Activated T-cell treated with anti-CD3 and anti-CD28 coated beads for 24 hours (primary cell): ENCODE measurements at places on chromosomes 6 and 20.

DNA sequence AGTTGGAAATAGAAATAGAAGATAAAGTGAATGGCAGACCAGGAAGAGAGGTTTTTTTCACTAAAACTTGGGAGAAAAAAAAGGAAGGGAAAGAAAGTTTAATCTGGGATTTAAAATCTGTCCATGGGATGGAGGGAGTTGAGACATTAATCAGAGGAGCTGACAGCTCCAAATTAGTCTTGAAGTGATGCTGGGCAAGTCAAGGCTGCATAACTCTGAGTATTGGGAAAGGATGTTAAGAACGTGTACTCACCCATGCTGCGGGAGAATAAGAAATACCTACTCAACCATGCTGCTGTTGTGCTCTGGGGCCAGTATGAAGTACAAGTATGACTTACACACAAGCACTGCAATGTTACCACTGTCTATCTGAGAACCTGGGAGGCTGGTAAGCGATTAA, 47.5 kb downstream of the SNRNP48 start:
- no peak for DNase-seq

- no peak for DNase-seq
Measured at GRCh38 chr6:109465772-109466171, 10.2 kb upstream of the MICAL1 start.

GRCh38 chr6:46175446-46175845, 4.7 kb upstream of the ENPP5 start:
- no peak for DNase-seq

DNA sequence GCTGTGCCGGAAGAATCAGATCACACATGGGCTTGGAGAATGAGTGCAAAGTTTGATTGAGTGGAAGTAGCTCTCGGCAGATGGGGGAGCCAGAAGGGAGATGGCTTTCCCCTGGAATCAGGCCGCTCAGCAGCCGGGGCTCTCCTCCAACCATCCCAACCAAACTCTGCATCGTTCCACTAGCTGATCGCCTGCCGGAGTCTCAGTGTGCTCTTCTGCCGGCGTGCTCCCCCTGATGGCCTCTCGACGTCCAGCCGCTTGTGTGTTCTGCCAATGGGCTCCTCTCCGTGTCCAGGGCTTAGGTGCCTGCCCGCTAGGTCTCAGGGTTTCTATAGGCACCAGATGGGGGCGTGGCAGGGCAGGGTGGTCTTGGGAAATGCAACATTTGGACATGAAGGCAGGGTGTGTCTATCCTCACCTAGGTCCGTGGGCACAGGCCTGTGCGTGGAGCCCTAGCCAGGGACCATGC, 4.9 kb upstream of the BIRC7 start:
- DNase-seq, result no peak

GRCh38 chr6:156406688-156407087, 370.5 kb upstream of the ARID1B start:
- no peak for DNase-seq

GRCh38 chr6:110815411-110816409, at the start of gene CDK19:
TSS of gene CDK19 (minus strand) at chr6:110815469. CDS start at chr6:110815136, 333 bp downstream.
- DNase-seq, result peak; percentile 96

GRCh38 chr20:48153523-48153922, 368.2 kb upstream of the SULF2 start:
- DNase-seq, result no peak

DNA sequence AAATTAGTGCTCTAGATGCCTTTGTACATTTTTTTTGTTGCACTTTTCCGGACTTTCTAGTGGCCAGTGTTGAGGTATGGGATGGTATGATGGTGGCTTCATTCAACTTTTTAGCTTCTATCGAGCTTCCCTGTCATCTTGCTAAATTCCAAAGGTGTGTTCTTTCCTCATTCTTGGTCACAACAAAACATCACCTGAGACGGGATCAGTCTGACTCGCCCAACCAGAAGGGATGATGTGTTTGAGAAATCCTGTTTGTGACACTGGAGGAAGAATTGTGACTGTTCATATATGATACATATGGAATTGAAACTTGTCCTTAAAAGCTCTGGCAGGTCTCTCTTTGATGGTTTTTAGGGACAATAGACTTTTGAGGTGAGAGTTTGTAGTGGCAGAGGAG, 33.8 kb downstream of the KCNS1 start:
- no peak for DNase-seq

- no peak for DNase-seq
Measured at GRCh38 chr6:166449641-166450040, 66.9 kb upstream of the MPC1 start.

DNA sequence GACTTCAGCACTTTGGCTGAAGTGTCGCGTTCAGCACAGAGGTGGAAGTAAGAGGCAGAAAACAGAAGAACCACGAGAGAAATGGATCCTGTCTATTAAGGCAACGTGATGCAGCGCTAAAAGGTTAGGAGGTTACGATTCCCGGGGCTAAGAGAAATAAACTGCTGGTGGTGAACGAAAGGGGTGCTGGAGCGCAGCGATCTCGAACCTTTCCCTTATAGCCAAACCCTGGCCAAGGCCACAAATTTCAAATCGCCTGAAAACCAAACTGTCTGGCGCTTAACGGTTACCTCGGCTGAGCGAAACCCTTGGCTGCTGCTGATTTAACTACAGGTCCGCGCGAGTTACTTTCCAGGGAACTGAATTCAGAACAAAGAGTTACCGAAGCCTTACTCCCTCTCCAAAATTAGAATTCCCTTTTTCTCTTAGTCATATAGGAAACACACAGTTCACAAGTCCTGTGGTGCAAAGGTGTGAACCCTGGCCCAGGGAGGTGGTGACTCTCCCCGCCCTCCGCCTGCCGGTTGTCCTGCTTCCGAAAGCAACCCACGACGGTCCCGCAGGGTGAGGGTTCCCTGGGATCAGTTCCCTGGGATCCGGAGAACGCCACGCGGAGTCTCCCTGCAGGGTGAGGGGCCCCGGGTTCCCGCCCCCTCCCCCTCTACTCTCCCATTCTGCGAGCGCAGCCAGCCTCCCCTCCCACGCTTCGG, 1.3 kb upstream of the SLC35D3 start:
- DNase-seq, result no peak

DNA sequence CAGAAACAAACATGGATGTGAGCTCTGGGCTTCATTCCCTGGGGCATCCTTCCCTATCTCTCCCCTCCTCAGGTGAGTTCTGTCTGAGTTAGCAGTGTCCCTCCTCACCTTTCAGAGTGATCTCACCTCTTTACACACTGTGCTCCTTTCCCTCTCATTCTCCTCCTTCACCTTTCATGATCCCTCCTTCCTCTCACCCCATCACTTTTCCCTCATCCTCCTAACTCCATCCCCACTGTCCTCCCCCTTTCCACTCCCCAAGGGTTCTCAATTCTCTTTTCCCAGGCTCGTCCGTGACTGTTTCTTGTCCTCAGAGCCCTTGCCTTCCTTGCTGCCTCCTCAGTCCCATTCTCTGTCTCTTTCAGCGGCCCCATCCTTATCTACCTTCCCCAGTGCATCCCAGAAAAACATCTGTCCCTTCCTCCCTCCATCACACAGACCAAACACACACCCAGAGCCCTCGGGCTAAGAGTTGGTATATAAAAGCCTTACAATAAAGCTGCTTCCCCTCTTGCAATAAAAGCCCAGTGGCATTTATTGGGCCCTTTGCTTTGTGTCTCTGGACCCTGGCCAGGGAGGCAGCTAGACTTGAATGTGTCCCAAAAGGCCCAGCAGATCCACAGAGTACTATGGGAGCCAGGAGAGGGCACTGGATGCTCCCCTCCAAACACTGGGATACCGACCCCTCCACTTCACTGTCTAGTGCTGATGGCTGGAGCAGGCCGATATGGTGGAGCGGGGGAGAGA, 1.9 kb downstream of the RNF39 start:
- no peak for DNase-seq

DNA sequence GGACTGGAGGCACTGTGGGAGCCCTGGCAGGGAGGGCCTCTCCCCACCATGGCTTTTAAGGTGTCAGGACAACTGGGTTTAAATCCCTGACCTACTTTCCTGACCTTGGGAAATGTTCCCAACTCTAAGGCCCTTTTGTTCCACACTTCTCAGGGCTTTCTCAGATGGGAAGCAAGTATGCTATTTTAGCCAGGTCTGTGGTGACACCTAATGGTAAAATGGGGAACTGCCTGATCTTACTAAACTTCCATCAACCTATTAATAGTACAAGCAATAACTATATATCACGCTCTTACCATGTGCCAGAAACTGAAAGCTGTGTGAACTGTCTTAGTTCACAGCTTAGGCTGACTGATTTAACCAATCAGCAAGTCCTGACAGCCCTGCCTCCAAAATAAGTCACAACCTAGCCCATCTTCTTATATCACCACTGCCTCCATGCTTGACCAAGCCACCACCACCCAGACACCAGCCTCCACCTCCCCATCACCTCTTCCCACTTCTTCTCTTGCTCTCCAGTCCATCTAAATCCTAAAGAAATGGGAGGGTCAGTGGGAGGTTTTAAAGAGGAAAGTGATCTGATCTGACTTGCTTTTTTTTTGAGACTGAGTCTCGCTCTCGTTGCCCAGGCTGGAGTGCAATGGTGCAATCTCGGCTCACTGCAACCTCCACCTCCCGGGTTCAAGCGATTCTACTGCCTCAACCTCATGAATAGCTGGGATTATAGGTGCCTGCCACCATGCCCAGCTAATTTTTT, 6.9 kb upstream of the BLCAP start:
- DNase-seq, result peak; percentile 38

DNA sequence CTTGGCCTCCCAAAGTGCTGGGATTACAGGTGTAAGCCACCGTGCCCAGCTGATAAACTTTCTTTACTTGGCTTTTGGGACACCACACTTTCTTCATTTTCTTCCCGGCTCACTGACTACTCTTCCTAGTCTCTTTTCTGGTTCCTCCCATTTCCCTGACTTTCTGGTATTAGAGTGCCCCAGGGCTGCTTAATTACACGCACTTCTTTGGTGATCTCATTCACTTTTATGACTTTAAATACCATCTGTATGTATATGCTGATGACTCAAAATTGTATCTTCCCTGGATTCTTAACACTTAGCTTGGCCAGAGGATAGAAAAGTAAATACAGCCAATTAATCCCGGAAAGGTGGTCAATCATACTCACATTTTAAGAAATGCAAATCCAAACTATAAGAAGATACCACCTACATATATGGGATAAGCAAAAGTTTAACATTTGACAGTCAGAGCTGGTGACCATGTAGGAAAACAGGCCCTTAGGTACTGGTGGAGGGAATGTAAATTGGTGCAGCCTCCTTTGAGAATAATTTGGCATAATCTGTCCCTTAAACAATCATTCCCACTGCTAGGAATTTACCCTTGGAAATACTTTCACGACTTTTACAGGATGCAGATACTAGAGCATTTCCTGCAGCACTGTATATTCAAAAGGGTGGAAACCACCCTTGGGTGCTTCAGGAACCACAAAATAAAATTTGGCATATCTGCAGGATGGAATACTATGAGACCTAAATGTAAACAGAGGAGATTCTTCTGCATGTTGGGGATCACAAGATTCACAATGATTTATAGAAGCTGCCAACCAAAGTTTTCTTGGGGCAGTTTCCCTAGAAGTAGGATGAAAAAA, 9.4 kb upstream of the NANP start:
- DNase-seq, result no peak

- no peak for DNase-seq
Measured at GRCh38 chr6:140504776-140505175, 1130.3 kb upstream of the CITED2 start.

DNA sequence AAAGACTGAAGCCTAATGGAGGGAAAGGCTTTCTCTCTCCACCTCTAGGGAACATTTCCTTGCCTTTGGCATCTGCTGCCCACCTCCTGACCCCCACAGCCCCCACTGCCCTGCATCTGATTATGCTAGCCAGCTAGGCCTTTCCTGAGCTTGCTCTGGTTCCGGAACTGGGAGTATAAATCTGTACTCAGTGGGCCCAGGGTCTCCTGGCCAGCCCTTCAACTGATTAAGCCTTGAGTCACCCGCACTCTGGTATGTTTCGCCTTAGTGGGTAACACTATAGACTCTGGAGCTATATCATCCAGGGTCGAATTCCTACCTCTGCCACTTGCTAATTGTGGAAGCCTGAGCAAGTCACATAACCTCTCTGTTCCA, 45.6 kb upstream of the RIPOR2 start:
- no peak for DNase-seq

- no peak for DNase-seq
Measured at GRCh38 chr20:47489448-47489872, 12.2 kb upstream of the NCOA3 start.

DNA sequence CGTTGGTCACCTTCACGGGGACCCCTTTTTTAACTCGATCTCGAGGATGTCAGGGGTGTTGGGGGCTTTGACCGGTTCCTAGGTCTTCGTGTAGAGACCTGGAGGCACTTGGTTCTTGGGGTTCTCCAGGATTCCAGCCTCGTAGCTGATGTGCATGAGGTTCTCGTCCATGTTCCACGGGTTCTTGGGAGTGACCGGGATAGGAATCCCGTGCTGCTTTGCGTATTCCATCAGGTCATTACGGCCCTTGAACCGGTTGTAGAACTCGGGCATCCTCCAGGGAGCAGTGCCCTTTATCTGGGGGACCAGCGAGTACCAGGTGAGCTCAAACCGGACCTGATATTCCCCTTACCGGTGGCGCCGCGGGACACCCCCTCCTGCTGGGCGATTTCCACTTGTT, 88.0 kb upstream of the RIPOR2 start:
- DNase-seq, result no peak

DNA sequence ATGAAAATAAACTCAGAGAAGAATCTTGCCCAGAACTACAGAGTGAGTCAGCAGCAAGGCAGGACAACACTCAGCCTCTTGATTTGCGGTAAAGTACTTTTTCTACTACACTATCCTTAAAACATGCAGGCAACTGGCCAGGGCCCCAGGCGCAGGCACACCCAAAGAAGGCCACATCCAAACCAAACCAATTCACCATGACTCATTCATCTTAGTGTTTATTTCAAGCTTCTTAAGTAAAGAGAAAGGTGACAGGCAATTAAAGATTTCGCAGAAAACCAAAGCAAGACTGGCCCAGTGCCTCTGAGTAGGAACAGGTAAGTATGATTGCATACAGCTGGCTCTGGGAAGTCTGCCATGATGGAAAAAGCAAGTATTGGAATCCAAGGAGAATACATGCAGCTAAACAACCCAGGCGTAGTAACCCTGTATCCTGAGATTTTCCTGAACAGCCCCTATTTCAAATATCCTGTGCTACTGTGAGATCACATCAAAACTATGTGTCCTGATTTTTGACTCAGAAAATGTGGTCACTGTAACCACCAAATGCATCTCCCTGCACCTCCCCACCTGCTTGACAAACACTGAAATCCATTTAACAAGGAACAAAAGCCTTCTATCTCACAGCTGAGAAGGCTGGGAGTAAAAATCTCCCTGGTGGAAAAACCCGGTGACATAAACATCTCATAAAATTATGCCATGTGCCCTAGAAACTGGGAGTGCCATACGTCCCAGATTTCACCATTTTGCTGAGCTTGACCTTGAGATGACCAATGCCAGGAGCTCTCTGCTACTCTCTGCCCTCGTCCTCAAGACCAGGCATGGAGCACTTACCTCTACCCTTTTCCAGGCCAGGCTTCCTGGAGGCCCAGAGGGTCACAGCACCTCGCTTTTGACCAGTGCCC, 12.4 kb downstream of the WFDC3 start:
- DNase-seq, result no peak

- no peak for DNase-seq
Measured at GRCh38 chr6:31918069-31918720, 9.3 kb upstream of the C2 start.
